ENCODE measurements at places on chromosomes 3 and 15. TPM values are rescaled to one million over a fixed set of nuclear protein-coding genes. Genes with fewer than 3 reads are reported as not detected.
A peak's percentile ranks its signal among the peaks of the same experiment; 100 is the strongest.

Gene CAPN3
- total RNA-seq, result 6.8 TPM

Gene ARL14
- not detected for total RNA-seq

Gene REC114
- not detected for total RNA-seq

Gene P2RY14
- 1.8 TPM for total RNA-seq

Gene RGMA
- 3.8 TPM for total RNA-seq

Gene ZIC1
- total RNA-seq, result not detected

Gene ITPKA
- total RNA-seq, result not detected

Gene STRA6
- total RNA-seq, result not detected

DNA sequence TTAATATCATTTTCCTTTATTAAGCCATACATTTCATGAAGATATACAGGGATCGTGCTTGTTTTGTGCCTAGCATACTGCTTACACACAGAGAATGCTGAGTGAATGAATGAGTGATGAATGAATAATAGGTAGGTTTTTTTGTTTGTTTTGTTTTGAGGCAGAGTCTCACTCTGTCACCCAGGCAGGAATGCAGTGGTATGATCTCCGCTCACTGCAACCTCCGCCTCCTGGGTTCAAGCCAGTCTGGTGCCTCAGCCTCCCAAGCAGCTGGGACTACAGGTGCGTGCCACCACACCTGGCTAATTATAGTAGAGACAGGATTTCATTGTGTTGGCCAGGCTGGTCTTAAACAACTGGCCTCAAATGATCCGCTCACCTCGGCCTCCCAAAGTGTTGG, 400.0 kb downstream of the ROBO1 start:
- no peak for DNase-seq

DNA sequence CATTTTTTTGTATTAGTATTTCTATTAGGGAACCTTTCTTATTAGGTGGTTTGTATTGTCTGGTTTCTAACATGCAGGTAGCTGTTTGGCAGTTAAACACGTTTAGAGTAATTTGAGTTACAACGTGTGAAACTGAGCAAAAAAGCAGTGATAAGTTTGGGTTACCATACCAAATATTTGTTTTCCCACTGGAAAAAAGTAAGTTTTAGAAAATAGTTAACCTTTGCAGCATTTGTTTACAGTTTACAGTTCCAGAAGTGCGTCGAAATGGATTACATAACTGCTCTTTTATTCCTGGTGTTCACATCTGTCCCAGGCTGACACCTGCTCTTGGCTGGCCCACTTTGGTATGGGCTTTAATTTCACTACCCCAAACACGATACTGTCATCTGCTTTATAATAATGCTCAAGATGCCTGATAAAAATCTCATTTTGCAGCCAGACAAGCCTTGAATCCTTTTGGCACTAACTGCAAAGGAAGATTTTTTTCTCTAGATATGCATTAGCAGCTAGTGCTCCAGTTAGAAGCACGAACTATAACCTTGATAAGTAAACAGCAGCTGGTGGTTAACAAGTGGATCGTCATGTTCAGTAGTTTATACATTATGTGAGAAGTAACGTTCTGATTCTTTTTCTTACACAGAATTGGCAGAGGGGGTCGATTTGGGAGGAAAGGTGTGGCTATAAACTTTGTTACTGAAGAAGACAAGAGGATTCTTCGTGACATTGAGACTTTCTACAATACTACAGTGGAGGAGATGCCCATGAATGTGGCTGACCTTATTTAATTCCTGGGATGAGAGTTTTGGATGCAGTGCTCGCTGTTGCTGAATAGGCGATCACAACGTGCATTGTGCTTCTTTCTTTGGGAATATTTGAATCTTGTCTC, 5.3 kb downstream of the EIF4A2 start:
- no peak for DNase-seq

DNA sequence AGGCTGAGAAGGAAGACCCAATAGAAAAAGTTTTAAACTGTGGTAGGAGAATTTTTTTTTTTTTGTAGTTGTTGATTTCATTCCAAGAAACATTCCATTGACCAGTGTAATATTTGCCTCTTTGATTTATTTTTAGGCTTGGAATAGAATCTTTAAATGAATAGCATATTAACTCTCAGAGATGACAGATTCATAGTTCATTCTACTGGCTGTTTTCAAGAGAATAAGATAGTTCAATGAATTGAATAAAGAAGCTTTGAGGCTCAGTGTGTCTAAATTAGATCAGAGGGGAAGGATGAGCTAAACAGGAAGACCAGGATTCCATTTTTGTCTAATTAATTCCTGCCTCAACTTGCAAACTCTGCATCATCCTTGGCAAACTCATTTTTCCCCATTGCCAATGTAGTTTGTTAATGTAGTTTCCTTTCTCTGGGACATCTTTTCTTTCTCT, 98.4 kb downstream of the NAALADL2 start:
- DNase-seq, result no peak

GRCh38 chr3:142981108-142981507, 17.6 kb upstream of the PAQR9 start:
- DNase-seq, result no peak

- no peak for DNase-seq
Measured at GRCh38 chr3:188789251-188789650, 382.5 kb upstream of the TPRG1 start.

DNA sequence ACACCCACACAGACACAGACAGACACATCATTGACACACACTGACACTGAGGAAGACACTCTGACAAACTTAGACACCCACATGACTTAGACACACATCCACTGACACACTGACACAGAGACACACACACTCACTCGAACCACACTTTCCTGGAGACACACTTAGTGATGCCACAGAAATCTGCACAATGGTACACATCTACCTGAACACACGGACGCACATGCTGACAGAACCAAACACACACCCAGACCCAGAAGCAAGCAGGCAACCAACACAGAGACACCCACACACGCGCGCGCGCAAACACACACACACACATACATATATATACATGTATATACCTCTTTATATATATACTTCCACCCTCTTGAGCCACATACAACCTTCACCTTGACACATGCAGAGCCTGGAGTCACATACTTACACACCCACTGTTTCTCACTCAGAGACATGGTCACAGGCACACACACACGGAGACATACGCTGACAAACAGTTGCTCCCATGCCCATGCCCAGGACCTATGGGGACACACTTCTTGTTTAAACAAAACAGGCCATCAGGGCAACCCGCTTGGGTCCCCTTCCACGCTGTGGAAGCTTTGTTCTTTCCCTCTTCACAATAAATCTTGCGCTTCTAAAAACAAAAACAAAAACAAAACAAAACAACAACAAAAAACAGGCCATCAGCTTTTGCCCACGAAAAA, 913 bp upstream of the SCN5A start:
- no peak for DNase-seq

DNA sequence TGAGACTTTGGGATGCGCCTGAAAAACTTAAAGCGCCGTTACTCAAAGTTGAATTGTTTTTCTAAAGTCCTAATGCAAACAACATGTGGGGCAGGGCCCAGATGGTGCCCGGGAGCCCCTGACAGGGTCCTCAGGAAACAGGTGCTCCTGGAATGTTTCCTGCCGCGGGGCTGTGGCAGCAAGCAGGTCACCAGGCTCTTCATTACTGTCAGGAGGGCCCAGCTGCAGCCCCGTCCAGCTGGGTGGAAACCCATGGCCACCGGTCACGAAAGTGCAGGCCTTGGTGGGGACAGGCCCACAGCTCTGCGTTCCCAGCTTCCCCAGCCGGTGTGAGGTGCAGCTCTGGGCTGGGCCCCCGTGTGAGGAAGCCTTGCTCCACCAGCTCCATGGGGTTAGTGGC, 63.9 kb upstream of the GATA2 start:
- peak; percentile 12 for DNase-seq

- DNase-seq, result no peak
Measured at GRCh38 chr3:40779039-40779438, 254.3 kb downstream of the ZNF621 start.

DNA sequence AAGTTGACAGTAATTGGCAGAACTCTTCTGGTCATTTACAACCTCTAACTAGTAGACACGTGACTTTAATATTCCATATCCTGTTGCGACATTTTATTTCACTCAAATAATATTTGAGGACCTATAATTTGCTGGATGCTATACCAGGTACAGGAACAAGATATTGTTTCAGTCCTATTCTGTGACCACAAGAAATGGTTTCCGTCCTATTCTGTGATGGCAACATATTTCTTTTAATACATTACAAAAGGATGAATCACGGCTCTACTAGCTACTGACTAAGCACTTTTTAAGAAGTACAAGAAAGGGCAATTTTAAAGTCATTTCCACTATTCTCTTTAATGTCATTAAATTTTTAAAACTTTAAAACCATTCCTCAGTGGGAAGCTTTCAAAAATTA, 400.2 kb downstream of the CNTN3 start:
- no peak for DNase-seq

- no peak for DNase-seq
Measured at GRCh38 chr3:110234831-110235230, 836.8 kb upstream of the NECTIN3 start.

DNA sequence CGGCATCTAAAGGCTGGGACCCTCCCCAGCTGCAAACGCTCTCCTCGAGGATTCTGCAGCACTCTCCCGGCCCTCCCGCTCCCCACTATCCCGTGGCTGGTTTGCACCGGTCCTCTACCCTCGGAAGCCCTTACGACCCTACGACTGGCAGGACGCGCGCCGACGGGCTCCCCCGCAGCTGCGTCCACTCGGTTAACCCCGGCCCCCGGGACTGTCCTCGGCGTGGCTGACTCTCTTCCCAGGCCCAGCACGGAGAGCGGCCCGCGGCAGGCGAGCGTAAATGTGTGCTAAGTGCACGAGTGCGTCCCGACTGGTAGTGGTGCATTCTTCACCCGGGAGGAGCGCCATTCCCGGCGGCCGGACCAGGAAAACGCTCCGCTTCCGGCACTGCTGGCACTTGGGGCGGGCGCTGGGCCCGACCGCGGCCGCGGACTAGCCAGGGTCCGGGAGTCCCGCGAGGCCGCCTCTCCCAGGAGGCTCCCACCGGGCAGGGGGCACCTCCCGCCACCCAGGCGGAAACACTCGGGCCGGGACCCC, 508 bp downstream of the GORASP1 start:
- DNase-seq, result peak; percentile 59

DNA sequence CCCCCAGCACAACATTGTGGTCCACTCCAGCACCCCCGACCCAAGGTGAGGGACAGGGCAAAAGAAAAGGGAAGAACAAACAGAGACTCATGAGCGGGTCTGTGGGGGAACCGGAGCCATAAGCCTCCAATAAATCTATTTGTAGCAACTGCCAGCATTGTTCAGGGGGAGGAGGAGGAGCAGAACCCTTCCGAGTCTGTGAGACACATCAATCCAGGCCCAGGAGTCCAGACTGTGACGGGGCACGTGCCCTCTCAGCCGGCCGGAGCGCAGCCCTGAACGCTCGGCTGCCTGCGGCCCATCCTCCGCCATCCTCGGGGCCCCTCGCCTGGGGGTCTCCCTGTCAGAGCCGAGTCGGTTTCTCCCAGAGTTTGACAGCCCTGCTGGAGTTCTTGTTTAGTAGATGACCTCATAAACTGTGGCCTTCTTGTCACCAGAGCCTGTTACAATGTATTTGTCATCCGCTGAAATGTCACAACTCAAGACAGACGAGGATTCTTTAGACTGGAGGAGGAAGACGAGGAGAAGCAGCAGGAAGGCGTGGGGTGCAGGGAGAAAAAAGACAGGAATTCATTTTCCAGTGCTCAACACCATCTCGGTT, 47.9 kb downstream of the TLE3 start:
- DNase-seq, result no peak

DNA sequence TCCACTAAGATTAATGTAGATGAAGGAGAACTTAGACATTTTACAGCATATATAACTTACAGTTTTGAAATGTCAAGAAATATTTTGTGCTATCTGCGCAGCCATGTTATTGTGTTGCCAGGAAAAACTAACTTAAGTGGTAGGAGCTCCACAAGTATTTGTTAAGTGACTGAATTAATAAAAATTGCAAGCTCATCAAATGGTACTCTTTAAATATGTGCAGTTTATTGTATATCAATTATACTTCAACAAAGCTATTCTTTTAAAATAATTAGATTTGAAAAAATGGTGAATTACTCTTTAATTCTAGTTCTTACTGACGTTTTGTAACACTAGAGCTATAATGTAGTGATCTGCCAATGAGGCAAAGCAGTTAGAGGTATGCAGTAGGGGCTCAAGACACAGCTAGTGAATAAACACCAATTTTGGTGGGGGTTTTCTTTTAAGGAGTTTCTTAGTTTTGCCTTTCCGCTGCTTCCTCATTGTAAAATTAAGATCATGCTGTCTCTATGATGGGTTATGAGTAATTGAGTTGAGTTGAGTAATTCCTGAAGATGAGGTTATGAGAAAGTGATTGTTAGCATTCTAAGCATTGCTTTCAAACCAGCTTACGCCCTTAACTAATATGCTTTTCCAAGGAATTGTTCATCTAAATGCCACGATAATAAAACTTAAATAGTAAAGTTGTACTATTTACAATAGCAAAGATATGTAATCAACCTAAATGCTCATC, 10.9 kb upstream of the LXN start:
- no peak for DNase-seq

GRCh38 chr15:29270169-29270955, 740 bp upstream of the NSMCE3 start:
- DNase-seq, result no peak
